ENCODE measurements at places on chromosomes 11 and 22.
A peak's percentile ranks its signal among the peaks of the same experiment; 100 is the strongest.

DNA sequence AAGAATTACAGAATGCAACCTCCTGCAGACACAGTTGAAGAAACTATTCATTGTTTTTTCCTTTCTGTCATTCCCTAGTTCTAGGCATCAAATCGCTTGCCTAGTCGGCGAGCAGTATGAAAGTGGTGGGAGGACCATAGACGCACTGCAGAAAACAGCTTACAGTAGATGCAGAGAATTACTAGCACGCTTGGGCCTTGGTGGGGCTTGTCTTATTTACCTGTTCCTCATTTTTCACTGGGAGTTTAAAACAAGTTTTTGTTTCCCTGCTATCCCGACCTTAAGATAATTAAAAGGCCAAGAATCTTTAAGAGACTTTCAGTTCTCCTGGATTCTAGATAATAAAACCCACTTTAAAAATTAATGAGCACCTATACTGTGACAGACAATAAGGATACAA lies 713 bp upstream of the ARL14EP start:
- DNase-seq = no peak

DNA sequence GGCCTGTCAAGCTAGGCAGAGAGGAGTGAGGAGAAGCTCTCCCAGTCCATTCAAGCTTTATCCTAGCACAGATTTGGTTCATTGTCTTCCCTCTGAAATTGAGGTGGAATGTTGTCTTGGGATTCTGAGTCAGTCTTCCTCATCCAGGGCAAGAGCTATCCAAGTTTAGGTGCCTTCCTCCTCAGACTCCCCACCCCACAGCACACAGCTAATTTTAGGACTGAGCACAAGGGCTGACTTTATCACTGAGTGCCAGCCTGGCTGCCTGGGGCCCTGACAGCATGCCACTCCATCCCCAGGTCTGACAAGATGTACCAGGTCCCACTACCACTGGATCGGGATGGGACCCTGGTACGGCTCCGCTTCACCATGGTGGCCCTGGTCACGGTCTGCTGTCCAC lies 2.6 kb downstream of the PGAP2 start:
- DNase-seq = no peak

- DNase-seq = no peak
Observed at GRCh38 chr11:74278721-74279161, 32.7 kb downstream of the P4HA3 start.

DNA sequence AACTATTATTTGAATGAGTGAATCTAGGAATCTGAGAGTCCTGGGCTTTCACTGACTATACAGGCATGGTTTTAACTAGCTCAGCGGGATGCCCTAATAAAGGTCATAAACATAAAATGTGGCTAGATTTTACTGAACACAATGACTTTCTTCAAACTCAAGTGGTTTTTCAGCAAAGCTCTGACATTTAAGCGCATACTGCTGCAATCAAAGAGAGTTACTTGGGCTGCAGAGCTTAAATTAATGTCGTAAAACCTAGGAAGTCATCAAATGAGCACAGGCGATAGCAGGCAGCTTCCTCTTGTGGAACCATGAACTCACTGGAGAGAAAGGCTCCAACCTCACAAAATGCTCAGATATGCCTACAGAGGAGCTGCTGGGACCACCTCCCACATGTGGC lies 6.7 kb downstream of the CSNK2A3 start:
- DNase-seq = no peak

GRCh38 chr11:26507229-26507628 lies 64.8 kb downstream of the MUC15 start:
- DNase-seq = no peak

DNA sequence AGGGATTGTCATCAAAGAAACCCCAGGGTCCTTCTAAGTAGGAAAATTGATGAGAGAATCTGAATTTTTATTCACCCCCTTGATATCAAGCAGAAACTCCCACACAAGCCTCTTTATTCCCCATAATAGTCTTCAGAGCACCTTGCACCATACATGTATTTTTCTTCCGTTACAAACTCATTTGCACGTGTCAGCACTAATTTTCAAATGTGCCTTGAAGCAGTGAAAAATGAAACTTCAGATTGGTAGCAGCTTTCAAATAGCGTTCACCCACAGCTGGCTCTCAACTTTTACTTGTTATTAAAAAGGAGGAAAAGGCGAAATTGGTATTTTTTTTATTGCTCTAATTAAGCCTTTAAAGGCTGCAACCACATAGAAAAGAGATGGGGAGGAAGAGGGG lies 343.0 kb upstream of the TENM4 start:
- no peak for DNase-seq

GRCh38 chr11:54930930-54931329 lies 224.3 kb downstream of the OR4A5 start:
- no peak for DNase-seq

- DNase-seq = no peak
Observed at GRCh38 chr11:124898263-124898680, 607 bp upstream of the ROBO4 start.

DNA sequence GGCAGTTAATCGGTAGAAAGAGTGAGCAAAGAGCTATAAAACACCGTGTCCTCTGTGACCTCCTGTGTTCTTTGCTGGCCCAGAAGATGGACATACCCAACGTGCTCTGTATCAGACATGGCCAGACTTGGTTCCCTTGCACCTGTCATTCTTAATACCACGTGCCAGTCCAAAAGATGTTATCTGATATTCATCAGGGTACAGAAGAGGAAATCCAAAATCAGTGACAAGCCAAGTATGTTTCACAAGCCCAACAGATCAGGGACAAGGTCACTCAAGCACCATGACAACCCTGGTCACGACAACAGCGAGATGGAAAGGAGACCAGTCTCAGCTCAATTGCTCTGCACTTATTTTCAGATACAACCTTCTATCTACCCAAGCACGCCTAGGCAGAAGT lies 3.4 kb downstream of the LRP4 start:
- DNase-seq = no peak

- DNase-seq = no peak
Observed at GRCh38 chr11:34300926-34301295, 56.9 kb downstream of the ABTB2 start.

DNA sequence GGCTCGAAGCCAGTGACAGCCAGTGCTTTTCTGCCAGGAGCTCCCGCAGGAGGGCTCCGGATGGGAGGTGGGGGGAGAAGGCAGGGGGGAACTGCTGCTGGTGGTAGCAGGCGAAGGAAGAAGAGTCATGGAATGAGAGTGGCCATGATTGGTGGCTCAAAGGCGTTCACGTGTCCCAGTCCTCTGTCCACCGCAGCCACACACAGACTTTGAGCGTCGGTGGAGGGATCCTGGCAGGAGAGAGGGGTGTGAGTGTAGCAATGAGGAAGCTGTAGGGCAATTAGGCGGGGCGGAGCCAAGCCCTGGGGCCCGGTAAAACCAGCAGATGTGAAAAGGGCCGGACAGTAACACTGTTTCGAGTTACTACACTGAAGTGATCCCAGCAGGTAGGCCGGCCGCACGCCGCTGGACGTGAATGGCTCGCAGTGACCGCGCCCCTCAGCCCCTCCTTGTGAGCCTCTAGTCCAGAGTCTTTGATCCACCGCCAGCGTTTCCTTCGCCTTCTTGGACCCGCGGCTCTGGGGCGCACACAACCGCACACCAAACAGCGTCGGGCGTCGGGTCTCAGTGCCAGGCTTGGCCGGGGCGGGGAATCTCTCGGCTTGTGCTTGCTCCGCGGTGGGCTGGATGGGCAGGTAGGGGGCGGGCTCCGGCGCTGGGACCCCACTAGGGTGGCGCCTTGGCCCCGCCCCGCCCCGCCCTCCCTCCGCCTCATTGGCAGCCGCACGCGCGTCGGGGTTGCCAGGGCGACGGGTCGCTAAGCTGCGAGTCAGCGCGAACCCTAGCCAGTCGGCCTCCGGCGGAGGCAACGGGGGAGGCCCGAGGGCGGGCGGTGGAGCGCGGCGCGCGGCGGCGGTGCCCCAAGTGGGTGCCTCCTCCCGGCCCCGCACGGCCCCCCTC lies at the start of gene LRRC10B:
LRRC10B (plus strand) TSS at position 788 of the 900 bp plus-strand sequence. CDS start 250 bp downstream, outside the sequence.
- peak; percentile 24 for DNase-seq

DNA sequence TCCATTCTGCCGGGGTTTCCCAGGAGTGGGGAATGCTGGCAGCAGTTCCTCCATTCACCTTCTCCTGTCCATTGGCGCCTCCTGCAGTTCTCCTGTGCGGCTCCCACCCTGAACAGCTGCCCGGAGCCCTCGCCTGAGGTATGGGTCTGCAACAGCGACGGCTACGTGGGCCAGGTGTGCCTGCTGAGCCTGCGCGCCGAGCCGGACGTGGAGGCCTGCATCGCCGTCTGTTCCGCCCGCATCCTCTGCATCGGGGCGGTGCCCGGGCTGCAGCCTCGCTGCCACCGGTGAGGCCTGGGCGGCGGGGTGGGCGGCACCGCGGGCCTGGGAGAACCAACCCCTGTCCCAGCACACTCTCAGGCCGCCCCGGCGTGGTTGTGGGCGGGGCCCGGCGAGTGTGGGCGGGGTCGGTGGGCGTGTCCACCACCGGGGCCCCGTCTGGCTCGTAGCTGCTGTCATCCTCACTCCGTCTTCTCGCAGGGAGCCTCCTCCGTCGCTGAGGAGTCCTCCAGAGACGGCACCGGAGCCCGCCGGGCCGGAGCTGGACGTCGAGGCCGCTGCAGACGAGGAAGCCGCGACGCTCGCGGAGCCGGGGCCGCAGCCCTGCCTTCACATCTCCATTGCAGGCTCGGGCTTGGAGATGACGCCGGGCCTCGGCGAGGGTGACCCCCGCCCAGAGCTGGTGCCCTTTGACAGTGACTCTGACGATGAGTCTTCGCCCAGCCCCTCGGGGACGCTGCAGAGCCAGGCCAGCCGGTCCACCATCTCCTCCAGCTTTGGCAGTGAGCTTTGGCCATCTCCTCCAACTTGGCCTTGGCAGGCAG lies 14.0 kb upstream of the RELT start:
- DNase-seq = no peak

DNA sequence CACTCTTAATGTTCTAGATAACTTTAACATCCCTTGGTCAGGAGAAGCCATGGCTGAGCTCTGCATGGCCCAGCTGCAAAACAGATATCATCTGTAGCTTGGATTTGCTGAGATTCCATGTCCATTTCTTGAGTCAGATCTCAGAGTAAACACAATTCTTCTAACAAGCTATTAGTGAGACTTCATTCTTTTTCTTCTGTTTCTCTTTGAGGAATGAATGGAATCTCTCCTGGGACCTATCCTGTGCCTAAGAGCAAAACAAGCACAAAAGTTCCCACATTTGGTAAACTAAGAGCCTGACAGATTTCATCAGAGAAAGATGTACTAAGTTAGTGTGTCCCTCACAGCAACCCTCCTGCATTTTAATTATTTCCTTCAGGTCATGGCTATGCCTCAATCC lies 142.8 kb downstream of the MAML2 start:
- no peak for DNase-seq

GRCh38 chr11:1341928-1342524 lies 32.6 kb upstream of the TOLLIP start:
- DNase-seq = no peak

DNA sequence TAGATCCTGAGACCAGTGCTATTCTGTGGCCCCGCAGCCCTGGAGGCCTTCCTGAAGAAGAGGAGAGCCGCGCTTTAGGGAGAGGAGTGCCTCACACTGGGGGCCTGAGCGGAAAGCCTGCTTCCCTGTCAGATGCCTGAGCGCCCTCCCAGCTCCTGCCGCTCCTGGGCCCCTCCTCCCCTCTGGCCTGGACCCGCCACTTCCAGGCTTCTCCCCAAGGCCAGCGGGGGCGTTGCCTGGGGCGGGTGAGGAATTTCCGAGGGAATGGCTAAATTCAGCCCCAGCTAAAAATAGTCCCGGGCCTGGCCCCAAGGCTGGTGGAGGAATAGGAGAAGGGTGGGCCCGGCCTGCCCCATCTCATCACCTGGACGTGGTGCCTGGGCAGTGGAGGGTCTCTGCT lies 15.4 kb downstream of the ARHGEF17 start:
- no peak for DNase-seq

- DNase-seq = no peak
Observed at GRCh38 chr11:877565-877964, 33.0 kb downstream of the CHID1 start.

DNA sequence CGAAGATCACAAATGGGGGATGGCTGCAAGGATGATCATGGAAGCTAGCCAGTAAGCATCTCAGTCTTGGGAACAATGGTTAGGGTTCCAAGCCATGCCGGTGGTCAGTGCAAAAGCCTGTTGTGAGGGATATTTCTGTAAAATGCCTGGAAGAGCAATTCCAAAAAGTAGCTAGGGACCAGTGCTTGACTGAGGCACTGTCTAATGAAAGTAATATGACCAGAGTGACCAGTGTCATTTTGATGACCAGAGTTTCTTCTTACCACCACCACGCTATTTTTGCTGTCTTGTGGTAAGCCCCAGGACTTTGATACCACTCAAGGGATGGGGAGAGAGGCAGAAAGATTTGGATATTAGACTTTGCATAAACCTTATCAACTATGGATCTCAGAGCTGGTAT lies 18.4 kb downstream of the GDPD4 start:
- DNase-seq = no peak

GRCh38 chr11:66183494-66184048 lies 84.9 kb upstream of the RAB1B start:
- no peak for DNase-seq

DNA sequence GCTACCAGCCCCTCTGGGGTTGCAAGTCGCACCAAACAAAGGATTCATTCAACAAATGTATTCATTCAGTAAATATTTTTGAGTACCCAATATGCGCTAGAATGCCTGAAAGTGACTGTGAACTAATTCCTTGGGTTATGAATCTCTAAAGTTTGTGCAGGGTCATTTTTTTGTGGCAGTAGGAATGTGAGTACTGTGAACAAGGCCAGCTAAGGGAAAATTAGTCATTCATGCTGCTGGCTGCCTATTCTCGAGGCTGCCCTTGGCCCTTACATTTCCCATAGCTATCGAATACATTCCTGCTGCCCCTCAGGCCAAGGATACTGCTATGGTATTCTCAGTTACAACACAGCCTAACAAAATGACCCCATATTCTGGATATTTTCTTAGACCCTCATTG lies 141.6 kb downstream of the TRPC6 start:
- no peak for DNase-seq

DNA sequence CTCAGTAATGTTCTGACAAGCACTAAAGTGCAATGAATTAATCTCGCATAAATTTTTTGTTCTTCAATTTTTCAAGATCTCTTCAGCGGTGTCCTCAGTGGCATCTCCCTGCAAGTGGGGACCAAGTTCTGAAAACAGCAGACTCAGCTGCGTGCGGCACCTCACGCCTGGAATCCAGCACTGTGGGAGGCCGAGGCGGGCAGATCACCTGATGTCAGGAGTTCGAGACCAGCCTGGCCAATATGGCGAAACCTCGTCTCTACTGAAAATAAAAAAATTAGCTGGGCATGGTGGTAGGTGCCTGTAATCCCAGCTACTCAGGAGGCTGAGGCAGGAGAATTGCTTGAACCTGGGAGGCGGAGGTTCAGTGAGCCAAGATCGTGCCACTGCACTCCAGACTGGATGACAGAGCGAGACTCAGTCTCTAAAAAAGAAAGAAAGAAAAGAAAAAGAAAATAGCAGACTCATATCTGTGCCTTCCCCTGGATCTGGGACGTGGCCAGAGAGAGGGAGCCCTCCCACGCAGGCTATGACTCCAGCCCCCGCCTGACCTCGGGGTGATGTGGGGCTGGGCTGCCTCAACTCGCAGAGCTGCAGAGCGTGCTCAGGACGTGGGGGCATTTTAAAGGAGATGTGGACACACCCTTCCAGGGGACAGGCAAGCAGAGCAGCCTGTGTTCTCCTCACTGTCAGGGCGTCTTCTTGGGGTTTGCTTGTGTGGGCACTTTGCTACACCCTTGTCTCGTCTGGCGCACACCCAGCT lies 346.6 kb downstream of the BRD1 start:
- no peak for DNase-seq
